ENCODE measurements at places on chromosomes 7 and 10. TPM values are rescaled to one million over a fixed set of nuclear protein-coding genes. Genes with fewer than 3 reads are reported as not detected.
A peak's percentile ranks its signal among the peaks of the same experiment; 100 is the strongest.

DNA sequence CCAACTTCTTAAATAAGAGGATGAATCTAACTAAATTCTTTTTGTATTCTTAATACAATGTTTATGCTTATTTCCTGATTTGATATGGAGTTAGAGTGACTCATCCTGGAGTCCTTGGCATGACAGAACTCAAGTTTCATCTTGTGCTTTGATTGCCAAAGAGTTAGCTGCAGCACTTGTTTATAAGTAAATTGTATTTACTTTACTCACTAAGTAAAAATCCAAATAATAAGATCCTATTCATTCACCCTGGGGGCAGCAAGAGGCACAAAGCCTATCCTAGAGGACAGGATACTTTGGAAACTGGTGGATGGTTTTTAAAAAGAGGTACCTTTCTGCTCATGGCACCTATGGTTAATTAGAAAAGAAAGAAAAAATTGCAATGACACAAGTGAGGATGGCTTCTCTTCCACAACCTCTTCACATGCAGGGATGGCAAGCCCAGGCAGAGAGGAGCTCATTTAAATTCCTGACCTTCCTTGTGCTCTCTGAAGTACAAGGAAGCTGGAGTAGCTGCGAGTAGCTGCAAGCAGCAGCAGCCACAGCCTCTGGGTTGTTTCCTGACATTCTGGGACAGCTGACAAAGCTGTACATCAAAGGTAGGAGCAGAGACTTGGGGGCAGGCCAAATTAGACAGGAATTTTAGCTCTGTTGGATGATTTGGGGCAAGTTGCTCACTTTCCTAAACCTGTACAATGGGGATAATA is 28.5 kb upstream of the CROT start:
- peak overlapping the region; percentile 7 for H3K4me3 ChIP-seq
- H3K4me1 ChIP-seq = peaks cover 12% of the 10 kb centered on the region
- no peaks in the 10 kb centered on the region for H3K27me3 ChIP-seq
- no peaks in the 10 kb centered on the region for H3K36me3 ChIP-seq

DNA sequence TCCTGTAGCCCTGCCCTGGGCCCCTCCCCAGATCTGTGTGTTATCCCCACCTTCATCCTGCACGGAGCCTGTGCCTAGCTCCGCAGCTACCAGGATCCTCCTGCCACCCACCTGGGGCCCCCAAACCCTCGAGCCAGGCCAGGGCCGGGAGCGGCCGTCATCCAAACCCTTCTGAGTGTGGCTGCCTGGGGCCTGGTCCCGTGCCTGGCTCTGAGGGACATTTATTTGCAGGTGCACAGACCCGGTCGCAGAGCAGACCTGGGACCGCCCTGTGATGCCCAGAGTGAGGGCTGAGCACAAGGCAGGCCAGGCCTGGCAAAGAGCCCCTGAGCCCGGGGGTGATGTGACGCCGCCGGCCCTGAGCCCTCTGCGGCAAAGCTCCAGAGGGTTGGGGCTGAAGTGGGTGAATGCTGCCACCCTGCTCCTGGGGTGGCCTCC is 27.4 kb upstream of the INPP5A start:
- DNase-seq = no peak
- H3K4me1 ChIP-seq = peaks cover 3% of the 10 kb centered on the region
- no peaks in the 10 kb centered on the region for H3K36me3 ChIP-seq
- no peak overlapping the region for H3K4me3 ChIP-seq

DNA sequence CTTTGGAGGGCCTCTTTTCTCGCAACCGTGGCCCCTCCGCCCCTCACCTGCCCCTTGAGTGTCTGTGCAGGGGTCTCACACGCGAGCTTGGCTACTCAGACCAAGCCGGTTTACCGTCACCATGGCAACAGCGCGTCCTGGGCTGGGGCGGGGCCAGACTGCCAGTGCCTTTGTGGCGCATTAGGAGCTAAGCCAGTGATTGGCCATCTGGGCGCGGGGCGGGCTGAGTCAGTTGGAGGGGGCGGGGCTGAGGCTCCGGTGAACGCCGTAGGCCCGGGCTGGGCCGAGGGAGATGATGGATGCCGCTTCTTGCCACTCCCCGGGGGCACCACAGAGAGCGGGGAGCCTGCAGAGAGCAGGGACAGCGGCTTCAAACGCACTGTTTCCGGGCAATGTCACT is 48.7 kb upstream of the FXYD4 start:
- peak; percentile 79 for DNase-seq
- H3K4me3 ChIP-seq = peak overlapping the region; percentile 63
- H3K36me3 ChIP-seq = no peaks in the 10 kb centered on the region
- H3K4me1 ChIP-seq = peaks cover 22% of the 10 kb centered on the region
- no peaks in the 10 kb centered on the region for H3K27me3 ChIP-seq

- H3K27ac ChIP-seq = no peak overlapping the region
- H3K4me3 ChIP-seq = no peak overlapping the region
- no peak for DNase-seq
- no peaks in the 10 kb centered on the region for H3K4me1 ChIP-seq
- H3K27me3 ChIP-seq = peaks cover 30% of the 10 kb centered on the region
- H3K36me3 ChIP-seq = peaks cover 2% of the 10 kb centered on the region
These were observed 5.7 kb downstream of the ITIH2 start for GRCh38 chr10:7708832-7709231.

DNA sequence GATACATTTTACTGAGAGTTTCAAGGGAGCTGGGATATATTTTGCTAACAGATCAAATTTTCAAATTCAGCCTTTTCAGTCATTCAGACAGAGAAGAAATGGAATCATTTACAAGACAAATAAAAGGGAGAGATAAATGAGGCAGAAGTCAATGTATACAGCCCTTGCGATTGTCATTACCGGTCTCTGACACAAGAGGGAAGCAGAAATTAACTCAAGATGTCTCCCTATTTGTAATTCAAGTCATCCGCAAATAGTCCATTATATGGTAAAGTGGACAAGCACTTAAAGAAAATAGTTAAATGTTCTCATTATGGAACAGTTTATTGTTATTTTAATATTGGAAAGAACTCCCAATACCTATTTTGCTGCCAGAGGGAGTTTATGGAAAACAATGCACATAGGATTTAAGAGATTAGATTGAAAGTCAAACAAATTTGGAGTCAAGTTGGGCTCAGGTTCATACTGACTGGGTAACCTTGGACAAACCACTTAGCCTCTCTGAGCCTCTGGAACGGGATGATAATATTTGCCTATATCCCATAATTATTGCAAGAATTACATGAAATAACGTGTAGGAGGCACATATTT is 89.3 kb upstream of the PRKCQ start:
- no peak for DNase-seq
- peaks cover 18% of the 10 kb centered on the region for H3K4me1 ChIP-seq
- H3K27me3 ChIP-seq = no peaks in the 10 kb centered on the region
- no peak overlapping the region for H3K4me3 ChIP-seq
- H3K36me3 ChIP-seq = no peaks in the 10 kb centered on the region

- DNase-seq = no peak
- H3K36me3 ChIP-seq = peaks cover 15% of the 10 kb centered on the region
- peak overlapping the region; percentile 39 for H3K27ac ChIP-seq
- no peaks in the 10 kb centered on the region for H3K27me3 ChIP-seq
- H3K4me1 ChIP-seq = no peaks in the 10 kb centered on the region
These were observed 43.6 kb downstream of the NSUN6 start for GRCh38 chr10:18607503-18608378.

The CLCN1 gene
- total RNA-seq = not detected

DNA sequence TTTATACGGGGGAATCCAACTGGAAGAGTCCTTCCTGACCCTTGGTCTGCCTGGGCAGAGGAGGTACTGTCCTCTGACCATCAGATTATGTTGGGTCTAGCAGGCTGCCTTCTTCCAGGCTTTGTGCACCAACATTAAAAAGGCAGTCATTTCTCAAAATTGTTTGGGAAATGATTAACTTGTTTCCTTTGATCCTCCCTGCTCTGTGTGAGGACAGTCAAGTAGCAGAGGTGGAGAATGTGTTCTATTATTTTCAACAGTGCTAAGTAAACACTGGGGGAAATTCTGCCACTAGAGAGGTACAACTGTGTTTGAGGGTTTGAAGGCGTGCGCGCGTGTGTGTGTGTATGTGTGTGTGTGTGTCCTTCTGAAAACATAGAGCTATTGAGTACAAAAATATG is 20.6 kb downstream of the ACSL5 start:
- no peaks in the 10 kb centered on the region for H3K27me3 ChIP-seq
- H3K4me1 ChIP-seq = peaks cover 25% of the 10 kb centered on the region
- H3K4me3 ChIP-seq = no peak overlapping the region
- H3K27ac ChIP-seq = no peak overlapping the region
- peaks cover under 1% of the 10 kb centered on the region for H3K36me3 ChIP-seq

The C10orf88 gene
- 5.7 TPM for total RNA-seq

- no peak overlapping the region for H3K4me3 ChIP-seq
- no peak overlapping the region for H3K27ac ChIP-seq
- no peak for DNase-seq
These were observed 38.5 kb downstream of the ZNF438 start for GRCh38 chr10:30993155-30993554.

- no peak overlapping the region for H3K4me3 ChIP-seq
- no peak overlapping the region for H3K27ac ChIP-seq
- H3K36me3 ChIP-seq = no peaks in the 10 kb centered on the region
- no peaks in the 10 kb centered on the region for H3K27me3 ChIP-seq
These were observed 372.2 kb downstream of the DPP6 start for GRCh38 chr7:154424350-154424749.

- no peak overlapping the region for H3K27ac ChIP-seq
- no peaks in the 10 kb centered on the region for H3K36me3 ChIP-seq
- no peaks in the 10 kb centered on the region for H3K27me3 ChIP-seq
- no peak for DNase-seq
- H3K4me3 ChIP-seq = no peak overlapping the region
- no peaks in the 10 kb centered on the region for H3K4me1 ChIP-seq
These were observed 194.8 kb downstream of the FANK1 start for GRCh38 chr10:126090911-126091728.

The SMNDC1 gene
- 50.4 TPM for total RNA-seq

DNA sequence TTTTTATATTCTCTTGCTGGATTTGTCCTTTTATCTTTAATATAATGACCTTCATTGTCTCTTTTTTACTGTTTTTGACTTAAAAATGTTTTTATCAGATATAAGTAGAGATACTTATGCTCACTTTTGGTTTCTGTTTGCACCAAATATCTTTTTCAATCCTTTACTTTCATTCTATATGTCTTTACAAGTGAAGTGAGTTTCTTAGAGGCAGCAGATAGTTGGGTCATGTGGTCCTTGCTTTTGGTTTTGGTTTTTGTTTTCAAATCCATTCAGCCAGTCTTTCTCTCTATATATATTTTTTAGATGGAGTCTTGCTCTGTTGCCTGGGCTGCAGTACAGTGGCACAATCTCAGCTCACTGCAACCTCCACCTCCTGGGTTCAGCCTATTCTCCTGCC is 932.4 kb upstream of the LRRTM3 start:
- no peaks in the 10 kb centered on the region for H3K36me3 ChIP-seq
- DNase-seq = no peak
- H3K4me3 ChIP-seq = no peak overlapping the region
- H3K27ac ChIP-seq = no peak overlapping the region

The LIPF gene
- total RNA-seq = not detected

DNA sequence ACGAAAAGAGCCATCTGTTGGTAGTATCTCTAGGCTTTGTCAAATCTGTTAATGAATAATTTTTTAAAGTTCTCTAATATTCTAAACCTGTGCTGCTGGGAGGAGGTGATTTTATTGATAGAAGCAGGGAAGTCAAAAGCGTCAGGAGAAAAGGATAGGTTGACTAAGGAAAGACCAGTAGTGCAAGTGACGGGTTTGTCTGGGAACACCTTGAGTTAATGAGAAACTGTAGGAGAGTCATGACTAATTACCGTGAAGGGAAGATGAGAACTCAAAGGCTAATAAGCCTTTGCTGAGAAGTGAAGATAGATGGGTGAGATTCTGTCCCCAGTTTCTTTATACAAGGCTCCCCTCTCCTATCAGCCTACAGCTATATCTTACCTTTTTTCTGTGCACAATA is 5.0 kb upstream of the PDK4 start:
- no peaks in the 10 kb centered on the region for H3K36me3 ChIP-seq
- no peak overlapping the region for H3K27ac ChIP-seq
- no peak overlapping the region for H3K4me3 ChIP-seq
- DNase-seq = no peak

GRCh38 chr7:11716185-11716584 is 115.8 kb downstream of the THSD7A start:
- no peak overlapping the region for H3K27ac ChIP-seq
- no peaks in the 10 kb centered on the region for H3K36me3 ChIP-seq

The METTL27 gene
- 0.85 TPM for total RNA-seq

The OR2A42 gene
- 0.07 TPM for total RNA-seq

- peaks cover 4% of the 10 kb centered on the region for H3K4me1 ChIP-seq
- peak overlapping the region; percentile 60 for H3K27ac ChIP-seq
- no peak for DNase-seq
- H3K27me3 ChIP-seq = no peaks in the 10 kb centered on the region
- peaks cover 10% of the 10 kb centered on the region for H3K36me3 ChIP-seq
- no peak overlapping the region for H3K4me3 ChIP-seq
These were observed 53.5 kb downstream of the SND1 start for GRCh38 chr7:127705461-127705959.

The IDI2 gene
- total RNA-seq = not detected

DNA sequence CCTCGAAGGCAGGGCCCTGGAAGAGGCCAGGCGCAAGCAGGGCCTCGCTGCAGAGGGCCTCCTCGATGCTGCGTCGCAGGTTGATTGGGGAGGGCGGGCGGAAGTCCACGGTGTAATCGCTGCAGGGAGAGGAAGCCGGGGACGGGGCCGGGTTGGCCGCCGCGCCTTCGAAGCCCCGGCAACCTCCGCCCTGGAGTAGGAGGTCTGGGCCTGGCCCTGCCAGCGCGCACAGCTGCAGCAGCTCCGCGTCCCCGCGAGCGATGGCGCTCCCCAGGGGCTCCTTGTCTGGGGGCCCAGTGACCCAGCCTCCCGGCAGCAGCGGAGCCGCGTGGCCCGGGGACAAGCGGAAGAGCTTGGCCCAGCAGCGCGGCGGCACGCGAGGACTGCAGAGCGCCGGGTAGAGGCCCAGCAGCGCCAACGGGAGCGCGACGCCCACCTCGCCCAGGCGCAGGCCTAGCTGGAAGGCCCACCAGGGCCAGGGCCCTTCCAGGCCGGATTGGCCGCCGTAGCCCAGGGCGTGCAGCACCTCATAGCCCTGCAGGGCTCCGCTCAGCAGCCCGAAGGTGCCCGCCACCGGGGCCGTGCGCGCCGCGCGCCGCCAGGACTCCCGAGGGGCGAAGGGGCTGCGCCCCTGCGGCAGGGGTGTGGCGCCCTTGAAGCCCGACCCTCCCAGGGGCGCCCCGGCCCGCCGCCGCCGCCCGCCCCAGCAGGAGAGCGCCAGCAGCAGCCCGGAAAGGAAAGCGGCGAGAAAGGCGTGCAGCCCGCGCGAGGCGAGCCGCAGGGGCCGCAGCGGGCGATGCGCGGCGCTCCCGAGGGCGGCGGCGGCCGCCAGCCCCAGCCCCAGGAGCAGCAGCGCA is 7.8 kb upstream of the RBM28 start:
- peaks cover 8% of the 10 kb centered on the region for H3K36me3 ChIP-seq
- DNase-seq = no peak
- no peak overlapping the region for H3K27ac ChIP-seq
- H3K27me3 ChIP-seq = peaks cover 51% of the 10 kb centered on the region
